ENCODE measurements at places on chromosomes 16 and 17.

GRCh38 chr17:28665994-28666393 is 4.0 kb downstream of the SUPT6H start:
- no peak for DNase-seq

DNA sequence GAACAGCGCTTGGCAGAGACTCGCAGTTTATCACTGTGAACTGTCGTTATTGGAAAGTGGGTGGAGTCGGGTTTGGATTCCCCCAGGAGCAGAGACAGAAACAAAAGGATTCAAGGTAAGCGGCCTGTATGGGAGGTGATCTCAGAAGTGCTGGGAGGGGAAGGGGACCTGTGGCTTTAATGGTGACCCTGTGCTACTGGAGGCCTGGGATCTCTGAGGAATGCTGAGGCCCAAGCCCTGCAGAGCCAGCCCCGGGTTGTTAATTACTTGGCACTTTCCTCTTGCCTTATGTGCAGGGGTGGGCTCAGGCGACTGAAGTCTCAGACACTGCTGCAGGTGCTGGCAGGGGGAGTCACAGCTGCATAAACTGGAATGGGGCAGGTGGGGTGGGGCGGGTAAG is 27.4 kb downstream of the IRF8 start:
- DNase-seq = no peak

DNA sequence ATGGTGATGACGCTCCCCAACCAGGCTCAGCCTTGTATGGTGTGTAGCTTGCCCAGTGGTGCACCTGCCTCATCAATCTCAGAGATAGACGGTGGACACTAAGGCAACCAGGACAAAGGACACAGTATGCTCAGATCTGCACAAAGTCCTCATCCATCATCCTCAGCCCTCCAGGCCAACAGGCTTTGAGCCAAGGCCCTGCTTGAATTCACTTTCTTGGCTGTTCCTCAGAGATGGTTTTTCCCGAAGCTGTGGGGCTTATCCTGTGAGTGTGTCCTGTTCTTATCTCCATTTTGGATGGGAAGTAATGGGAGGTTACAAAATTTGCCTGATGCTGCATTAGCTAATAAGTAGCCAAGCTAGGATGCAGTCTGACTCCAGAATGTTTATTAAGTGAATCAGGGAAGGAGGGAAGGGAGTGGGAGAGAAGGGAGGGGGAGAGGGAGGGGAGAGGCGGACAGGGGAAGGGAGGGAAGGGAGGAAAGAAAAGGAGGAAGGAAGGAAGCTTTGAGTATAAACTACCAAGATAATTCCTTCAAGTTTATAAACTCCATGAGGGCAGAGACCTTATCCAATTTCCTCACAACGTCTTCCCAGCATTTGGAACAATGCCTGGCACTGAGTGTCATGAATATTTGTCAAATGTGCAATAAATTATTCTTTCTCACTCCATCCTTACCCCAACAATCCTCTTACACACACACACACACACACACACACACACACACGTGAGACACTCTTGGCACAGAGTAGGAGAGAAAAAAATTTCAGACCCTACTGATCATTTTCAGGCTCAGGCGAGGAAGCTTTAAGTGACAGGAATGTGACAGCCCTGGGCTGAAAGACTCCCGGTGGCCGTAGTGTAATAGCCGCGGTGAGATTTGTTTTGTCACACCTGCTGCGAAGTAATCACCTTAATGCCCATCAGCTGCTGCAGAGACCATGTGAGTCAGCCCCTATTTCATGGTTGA is 84.3 kb downstream of the BMERB1 start:
- DNase-seq = no peak

DNA sequence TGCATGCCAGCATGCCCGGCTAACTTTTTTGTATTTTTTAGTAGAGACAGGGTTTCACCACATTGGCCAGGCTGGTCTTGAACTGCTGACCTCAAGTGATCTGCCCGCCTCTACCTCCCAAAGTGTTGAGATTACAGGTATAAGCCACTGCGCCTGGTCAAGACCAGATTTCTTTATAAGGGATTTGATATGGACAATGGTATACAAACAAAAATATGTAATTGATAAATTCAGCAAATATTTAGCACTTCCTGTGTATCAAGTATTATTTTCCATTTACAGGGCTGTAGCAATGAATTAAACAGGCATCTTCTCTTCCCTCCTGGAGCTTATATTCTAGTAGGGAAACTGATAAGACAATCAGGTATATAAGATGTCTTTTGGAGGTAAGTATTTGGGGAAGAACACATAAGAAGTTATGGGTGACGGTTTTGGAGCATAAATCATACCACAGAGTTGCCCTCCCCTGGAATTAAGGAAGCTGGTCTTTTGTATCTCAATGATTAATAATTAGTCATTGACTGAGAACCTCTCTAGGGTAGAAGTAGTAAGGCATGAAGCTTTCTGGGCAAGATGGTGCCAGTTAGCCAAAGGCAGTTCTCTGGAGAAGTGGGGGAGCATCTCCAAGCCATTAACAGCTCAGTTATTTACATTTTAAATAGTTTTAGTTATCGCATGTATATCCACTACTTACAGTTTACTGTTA is 35.8 kb downstream of the TANC2 start:
- DNase-seq = no peak

GRCh38 chr17:5667871-5668270 is 83.6 kb upstream of the NLRP1 start:
- no peak for DNase-seq

DNA sequence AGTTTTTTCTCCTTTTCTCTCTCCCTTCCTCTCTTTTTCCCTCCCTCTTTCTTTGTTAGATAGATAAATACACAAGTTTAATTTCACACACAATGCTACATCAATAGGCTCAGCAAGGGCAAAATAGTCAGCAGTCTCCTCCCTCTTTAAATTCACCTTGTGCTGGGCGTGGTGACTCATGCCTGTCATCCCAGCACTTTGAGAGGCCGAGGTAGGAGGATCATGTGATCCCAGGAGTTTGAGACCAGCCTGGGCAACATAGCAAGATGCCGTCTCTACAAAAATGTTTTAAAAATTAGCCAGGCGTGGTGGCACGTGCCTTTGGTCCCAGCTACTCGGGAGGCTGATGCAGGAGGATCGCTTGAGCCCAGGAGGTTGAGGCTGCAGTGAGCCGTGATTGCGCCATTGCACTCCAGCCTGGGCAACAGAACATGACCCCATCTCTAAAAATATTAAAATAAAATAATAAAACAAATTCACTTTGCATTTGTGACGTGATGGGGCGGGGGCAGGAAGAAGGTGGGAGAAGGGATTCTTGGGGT is 27.4 kb downstream of the IL21R start:
- DNase-seq = no peak

DNA sequence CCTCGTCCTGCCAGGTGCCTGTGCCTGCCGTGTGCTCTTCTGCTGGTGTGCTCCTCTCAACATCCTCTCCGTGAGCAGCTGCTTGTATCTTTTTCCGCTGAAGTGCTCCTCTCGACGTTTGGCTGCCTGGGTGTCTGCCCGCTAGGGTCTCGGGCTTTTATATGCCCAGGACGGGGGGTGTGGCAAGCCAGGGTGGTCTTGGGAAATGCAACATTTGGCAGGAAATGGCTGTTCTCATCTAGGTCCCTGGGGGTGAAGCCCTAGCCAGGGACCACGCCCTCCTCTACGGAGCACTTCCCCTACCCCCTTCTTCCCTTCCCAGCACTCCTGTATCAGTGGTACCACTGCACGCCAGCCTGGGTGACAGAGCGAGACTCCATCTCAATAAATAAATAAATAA is 49.4 kb downstream of the IQCK start:
- no peak for DNase-seq

DNA sequence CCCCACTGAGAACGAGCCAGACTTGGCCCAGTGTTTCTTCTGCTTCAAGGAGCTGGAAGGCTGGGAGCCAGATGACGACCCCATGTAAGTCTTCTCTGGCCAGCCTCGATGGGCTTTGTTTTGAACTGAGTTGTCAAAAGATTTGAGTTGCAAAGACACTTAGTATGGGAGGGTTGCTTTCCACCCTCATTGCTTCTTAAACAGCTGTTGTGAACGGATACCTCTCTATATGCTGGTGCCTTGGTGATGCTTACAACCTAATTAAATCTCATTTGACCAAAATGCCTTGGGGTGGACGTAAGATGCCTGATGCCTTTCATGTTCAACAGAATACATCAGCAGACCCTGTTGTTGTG is 631 bp downstream of the BIRC5 start:
- no peak for DNase-seq

GRCh38 chr16:83059237-83059636 is 432.5 kb downstream of the CDH13 start:
- no peak for DNase-seq

DNA sequence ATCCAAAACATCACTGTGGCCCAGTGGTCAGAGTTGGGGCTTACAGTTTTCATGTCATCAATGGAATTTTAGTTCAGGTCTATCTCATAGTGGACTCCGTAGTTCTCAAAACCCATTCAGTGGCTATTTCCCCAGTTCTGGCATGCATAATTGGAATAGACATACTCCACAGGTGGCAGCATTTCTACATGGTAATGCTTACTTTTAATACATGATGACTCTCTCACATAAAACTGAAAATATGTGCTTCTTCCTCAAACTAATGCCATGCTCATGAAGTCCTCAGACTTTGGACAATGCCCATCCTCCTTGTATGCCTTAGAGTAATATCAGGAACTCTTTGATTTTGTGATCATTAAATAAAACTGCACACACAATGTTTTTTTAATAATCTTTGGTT is 857.4 kb upstream of the GOT2 start:
- no peak for DNase-seq

- DNase-seq = no peak
These were observed 1.8 kb downstream of the SALL1 start for GRCh38 chr16:51149251-51149661.

DNA sequence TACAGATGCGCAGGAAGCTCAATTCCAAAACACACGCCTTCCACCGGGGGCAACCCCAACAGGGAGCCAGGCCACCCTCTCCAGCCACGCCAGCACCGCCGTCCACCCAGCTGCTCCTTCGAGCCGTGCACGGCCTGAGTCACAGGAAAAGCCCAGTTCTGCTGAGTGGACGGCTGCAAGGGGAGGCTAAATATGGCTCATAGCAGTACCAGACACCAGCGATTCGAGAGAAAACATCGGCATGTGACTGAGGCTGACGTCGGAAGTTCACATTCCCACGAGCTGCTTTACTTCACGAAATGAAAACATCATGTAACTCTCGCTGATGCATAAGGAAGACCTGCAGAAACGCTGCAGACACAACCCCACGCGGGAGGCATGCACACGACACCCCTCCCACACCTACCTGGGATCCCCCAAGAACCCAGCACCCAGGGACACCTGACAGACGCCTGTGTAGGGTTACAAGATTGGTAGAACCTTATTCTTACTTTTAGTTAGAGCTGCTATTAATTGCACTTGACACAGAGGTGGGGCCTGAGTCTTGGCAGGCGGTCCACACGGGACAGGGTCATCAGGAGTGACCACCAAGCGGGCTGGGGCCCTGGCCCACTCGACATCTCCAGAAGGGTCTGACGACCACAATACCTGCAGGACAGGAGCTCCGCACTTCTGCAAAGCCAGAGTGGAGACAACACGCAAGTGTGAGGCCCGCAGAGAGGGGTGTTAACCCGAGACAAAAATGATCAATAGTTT is 116.8 kb downstream of the ANKRD11 start:
- no peak for DNase-seq

GRCh38 chr17:48238933-48239602 is 131.5 kb downstream of the SNX11 start:
- DNase-seq = no peak

DNA sequence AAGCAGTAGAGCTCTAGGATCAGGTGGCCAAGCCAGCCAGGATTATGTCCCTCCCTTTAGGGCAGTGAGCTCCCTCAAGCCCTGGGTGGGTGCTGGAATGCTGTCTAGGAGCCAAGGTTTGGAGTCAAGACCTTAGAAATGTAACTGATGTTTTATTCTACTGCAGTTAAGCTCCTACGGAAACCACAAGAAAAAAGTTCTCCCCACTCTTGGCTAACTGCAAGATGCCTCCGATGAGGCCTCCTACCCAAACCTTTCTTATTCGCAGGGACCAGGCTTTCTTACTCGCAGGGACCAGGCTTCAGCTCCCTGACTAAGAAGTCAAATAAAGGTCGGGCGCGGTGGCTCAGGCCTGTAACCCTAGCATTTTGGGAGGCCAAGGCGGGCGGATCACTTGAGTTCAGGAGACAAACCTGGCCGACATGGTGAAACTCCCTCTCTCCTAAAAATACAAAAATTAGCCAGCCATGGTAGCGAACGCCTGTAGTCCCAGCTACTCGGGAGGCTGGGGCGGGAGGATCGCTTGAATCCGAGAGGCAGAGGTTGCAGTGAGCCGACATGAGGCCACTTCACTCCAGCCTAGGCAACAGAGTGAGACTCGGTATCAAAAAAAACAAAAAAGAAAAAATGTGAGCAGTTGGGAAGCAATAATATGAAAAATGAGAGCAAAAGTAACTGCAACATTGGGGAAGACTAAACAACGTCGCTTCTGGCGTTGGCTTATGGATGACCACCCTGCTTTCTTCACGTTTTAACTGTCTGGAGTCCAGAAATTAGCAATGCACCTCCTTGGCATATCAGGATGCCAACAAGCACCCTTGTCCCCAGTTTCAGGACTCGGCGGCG is 31.7 kb upstream of the ARL4D start:
- DNase-seq = no peak

DNA sequence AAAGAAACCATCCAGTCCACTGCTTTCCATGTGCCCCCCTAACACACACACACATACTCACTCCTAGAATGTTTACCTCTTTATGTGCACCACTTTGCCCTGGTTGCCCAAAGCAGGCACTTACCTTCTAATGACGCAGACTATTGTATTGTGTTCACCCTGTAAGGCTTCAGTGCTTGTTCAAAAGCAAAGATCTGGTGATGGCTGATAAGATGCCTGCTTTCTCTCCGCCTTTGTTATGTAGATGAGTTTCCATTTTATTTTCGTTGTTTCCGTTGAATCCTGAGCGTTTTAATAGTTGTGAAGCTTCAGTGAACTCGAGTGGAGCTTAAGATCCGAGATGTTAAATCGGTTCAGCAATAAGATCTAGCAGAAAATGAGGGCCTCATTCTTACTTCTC is 452.7 kb downstream of the TMEM114 start:
- no peak for DNase-seq

DNA sequence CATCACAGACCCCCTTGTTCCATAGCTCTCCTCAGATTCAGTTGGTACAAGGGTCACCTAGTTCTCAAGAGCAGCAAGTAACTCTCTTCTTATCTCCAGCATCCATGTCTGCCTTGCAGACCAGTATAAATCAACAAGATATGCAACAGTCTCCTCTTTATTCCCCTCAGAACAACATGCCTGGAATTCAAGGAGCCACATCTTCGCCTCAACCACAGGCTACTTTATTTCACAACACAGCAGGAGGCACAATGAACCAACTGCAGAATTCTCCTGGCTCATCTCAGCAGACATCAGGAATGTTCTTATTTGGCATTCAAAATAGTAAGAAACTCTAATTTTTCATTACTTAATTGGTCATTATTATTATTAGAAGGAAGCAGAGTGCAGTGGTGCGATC is 32.4 kb downstream of the NQO1 start:
- no peak for DNase-seq

DNA sequence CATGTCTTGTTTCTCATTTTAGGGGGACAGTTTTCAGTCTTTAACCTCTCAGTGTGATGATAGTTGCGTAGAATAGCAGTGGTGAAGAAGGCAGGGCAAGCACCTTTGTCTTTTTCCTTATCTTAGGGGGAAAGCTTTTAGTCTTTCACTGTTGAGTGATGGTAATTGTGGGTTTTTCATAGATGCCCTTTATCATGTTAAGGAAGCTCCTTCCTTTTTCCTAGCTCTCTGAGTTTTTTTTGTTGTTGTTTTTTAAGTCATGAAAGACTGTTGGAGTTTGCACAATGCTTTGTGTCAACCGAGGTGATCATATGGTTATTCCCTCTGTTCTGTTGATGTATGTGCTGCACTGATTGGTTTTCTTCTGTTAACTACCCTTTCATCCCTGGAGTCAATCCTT is 15.7 kb downstream of the NOL11 start:
- DNase-seq = no peak
